ENCODE measurements at places on chromosomes 1 and 21.

- no peak for DNase-seq
Observed at GRCh38 chr1:3251807-3252428, 182.9 kb downstream of the PRDM16 start.

DNA sequence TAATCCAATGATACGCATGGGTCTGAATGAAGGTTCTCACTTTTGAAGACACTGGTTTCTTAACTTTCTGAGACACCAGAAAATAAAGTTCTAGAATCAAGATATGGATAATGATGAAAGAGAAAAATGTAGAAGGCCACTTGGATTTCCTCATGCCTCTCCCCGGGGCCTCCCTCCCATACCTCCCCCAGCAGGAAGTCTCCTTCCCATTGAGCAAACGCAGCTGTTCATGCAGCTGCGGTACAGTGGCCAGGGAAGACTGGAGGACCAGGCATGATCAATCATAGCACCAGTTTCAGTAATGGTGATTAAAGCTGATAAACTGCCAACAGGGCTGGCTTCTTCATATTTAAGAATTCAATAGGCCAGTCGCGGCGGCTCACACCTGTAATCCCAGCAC lies 10.9 kb upstream of the UBR4 start:
- no peak for DNase-seq

DNA sequence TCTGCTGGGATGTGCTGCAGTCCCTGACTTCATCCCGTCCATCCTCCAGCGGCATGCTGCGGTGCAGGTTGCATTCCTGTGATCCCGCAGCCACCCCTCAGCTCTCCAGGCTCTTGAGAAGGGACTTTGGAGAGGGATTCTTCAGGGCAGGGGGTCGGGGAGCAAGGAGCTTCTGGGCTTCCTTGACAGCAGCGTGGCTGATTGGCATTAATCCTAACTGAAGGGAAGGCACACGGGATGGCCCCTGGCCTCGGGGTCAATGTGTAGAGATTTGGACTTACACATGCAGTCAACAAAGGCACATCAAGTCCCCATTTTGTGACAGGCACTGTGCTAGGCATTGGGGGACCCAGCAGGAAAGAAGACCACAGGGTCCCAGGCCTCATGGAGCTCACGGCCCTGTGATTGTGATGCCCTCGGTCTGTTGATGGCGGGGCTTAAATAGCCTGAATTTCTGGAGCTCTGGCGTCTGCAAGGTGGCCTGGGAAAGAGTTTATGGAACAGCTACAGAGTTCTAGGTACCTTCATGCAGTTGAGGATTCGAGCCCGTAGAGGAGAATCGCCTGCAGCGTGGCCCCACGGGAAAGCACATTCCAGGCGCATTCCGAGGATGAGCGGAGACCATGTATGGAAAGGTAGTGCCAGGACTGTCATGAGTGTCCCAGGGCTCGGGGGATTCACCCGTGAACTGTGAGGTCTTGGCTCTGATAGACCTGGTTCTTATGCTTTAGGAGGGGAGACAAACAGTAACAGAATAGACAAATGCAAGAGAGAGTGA lies 20.1 kb downstream of the PSEN2 start:
- DNase-seq = no peak

DNA sequence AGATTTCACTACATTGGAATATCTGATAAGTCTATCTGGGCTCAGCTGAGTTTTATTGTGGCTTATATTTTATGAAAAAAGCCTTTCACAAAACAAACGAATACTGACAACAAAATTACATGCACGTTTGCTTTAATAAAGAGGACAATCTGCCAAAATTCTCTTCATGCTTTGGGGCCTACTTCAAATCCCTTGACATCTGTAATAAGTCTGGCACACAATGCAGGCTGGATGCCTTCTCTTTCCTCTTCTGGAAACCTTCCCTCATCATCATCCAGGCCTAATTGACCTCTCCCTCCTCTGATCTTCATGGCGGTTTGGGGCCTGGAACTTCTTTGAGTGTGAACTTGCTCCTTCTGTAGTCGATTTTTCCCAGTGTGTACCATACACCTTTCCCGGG lies 70.3 kb downstream of the MAP10 start:
- DNase-seq = no peak

DNA sequence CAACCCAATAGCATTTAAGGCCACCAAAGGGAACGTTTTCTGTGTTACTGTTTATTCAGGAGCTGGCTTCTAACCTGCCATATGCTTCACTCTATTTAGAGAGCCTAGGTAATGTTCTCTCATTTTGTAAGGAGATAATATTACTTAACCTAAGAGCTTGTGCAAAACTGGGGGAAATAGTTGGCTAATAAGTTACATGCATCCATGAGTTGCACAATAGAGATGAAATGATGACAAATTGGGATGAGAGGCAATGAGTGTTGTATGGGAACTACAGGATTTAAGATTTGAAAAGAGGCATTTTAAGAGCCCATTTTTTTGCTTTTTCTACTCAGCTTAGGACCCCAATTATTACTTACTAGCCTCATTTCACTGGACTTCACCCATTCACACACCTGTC lies 151.0 kb downstream of the ST6GALNAC3 start:
- no peak for DNase-seq

GRCh38 chr1:230702934-230703678 lies 10.8 kb downstream of the AGT start:
- no peak for DNase-seq

GRCh38 chr1:234114648-234115307 lies 210.3 kb downstream of the SLC35F3 start:
- DNase-seq = peak; percentile 5

DNA sequence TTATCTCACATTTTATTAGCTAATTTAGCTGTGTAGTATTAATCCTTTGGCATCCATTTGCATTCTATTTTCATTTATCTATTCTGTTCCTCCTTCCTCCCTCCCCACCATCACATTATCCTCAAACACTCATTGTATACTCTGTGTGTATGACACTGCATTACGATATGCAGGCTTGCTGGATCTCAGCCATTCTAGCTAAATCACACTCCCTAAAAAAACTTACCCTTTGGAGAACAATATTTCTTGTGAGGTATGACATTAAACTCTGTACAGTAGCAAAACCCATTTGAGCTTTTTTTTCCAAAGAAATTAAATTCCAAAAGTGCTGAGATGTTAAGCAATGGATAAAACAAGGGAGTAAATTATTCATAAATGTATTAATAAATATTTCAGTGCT lies 11.4 kb upstream of the RAB3GAP2 start:
- no peak for DNase-seq

- no peak for DNase-seq
Observed at GRCh38 chr1:64594446-64594845, 124.5 kb downstream of the CACHD1 start.
